ENCODE measurements at places on chromosomes 1 and 21. TPM values are rescaled to one million over a fixed set of nuclear protein-coding genes. Genes with fewer than 3 reads are reported as not detected.

- peak; percentile 80 for DNase-seq
These were observed 149.0 kb downstream of the TGFBR3 start for GRCh38 chr1:91736715-91737615.

Gene PRDX1
- polyA plus RNA-seq, result 314 TPM

GRCh38 chr1:157597959-157598667, at the start of gene FCRL4:
TSS of gene FCRL4 (minus strand) at chr1:157598085. CDS start at chr1:157597944, 141 bp downstream.
- DNase-seq, result no peak

Gene KRTCAP2
- 146 TPM for polyA plus RNA-seq

DNA sequence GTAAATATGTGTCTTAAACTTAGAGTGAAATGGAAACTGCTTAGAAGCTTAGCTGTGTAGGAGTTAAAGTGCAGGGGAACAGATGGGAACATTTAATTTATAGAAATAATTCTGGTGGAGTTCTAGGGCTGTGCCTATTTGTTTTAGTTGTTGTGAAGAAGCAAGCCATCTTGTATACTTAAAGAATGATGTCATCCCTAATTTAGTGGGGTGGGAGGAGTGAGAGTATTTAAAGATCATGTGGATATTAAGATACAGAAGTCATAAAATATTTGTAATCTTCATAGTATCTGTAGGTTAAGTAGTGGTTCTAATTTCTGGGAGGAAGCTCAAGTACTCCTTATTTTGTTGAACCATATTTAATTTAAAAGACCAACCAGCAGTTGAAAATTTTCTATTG, 41.5 kb downstream of the BACH1 start:
- DNase-seq, result no peak

Gene RABGAP1L
- polyA plus RNA-seq, result 38.1 TPM

DNA sequence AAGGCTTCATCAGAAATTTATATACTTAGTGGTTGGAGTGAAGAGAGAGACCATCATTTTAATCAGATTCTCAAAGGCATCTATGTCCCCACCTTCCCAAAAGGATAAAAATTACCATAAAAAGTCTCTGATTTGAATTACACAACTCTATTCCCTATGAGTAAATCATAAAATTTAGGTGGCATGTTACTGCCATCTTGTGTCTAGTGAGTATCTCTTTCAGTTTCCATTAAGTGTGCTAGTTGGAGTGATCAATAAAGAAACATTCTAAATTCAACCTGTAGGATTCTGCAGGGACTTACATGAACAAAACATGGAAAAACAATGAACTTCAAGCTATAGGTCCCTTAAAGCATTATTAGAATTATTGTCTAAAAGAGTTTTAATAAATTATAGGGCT, 655.4 kb downstream of the LTN1 start:
- peak; percentile 24 for DNase-seq

Gene ACBD3
- polyA plus RNA-seq, result 57.0 TPM

Measured in renal pelvis (tissue), 12 donors.